ENCODE measurements at places on chromosomes 12 and 14.

GRCh38 chr14:80924365-80925103 is 17.0 kb downstream of the CEP128 start:
- no peak for ATAC-seq

DNA sequence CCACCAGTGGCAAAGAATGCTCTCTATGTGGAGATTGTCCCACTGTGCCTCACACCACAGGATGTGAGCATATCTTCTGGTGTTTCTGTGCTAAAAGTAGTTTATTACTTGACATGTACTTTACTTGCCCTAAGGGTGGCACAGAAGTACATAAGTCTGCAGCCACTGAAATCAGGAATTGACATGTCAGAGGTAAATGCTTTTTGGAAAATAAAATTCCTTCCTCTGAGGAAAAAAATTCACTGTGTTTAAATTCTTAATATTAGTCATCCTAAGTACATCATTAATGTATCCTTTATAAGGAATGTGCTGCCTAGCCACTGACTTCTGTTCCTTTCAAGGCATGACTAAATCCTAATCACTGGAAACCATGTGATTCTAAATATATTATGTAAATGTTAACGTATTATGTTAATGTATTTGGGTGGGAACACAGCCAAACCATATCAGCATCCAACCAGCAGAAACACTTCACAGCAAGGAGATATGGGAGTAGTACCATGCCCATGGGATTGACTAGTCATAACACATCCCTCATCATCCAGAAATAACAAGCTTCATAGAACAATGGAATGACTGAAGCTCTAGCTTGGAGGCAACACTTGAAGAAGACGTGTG is 239.7 kb upstream of the PPFIA2 start:
- no peak for ATAC-seq

GRCh38 chr14:97388408-97388807 is 591.2 kb downstream of the VRK1 start:
- no peak for ATAC-seq

DNA sequence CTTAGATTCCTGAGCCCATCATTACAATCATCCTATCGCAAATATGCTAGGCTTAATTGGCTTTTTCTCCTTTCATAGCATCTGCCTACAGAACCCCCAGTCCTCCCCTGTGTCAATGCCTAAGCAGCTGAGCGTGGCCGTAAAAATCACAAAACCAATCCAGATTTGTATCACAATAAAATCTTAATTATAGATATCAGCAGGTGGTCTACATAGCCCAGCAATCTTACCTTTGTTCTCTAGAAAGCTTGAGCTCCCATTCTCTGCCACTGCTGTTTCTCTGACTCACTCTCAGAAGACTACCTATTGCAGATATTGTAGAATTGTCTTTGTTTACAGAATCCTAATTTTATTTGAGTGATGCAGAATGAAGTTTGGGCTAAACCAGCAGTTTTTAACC is 37.9 kb upstream of the PPM1A start:
- ATAC-seq, result no peak

DNA sequence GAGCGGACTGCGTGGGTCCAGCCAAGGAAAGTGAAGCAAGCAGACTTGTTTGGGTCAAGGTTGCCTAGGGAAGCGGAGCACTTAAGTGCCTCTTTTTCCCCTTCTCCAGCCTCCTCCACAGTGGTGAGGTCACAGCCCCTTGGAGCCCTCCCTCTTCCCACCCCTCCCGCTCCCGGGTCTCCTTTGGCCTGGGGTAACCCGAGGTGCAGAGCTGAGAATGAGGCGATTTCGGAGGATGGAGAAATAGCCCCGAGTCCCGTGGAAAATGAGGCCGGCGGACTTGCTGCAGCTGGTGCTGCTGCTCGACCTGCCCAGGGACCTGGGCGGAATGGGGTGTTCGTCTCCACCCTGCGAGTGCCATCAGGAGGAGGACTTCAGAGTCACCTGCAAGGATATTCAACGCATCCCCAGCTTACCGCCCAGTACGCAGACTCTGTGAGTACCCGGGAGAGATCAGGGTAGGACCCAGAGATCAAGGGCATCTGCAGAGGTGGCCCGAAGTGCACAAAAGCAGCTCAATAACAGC is at the start of gene TSHR:
Gene TSHR (plus strand): TSS at position 206 of the 526 bp plus-strand sequence. CDS start 60 bp downstream, at position 266.
- ATAC-seq, result peak; percentile 22

DNA sequence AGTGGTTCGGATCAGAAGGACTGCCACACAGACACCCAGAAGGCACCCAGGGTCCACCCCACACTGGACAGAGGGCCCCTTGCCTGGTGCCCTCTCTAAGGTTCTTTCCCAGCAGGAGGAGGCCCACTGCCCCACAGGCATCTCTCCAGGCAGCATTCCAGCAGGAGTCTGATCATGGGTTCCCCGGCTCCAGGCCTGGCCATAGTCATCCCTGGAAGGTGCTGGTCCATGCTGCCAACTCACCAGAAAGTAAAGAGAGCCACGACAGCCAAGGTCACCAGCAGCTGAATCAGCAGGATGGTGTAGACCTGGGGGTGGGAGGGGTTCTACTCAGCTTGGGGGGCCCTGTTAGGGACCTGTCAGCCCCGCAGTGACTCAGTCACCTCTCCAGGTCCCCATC is 6.4 kb downstream of the FAIM2 start:
- no peak for ATAC-seq

- no peak for ATAC-seq
Observed at GRCh38 chr12:116977465-116978380, 67.0 kb downstream of the FBXW8 start.

- ATAC-seq, result peak; percentile 97
Observed at GRCh38 chr12:94459728-94460615, at the start of gene CEP83. Gene CEP83, minus strand, starts transcription at chr12:94459867. Its CDS starts 47,377 bp downstream, at chr12:94412490.

DNA sequence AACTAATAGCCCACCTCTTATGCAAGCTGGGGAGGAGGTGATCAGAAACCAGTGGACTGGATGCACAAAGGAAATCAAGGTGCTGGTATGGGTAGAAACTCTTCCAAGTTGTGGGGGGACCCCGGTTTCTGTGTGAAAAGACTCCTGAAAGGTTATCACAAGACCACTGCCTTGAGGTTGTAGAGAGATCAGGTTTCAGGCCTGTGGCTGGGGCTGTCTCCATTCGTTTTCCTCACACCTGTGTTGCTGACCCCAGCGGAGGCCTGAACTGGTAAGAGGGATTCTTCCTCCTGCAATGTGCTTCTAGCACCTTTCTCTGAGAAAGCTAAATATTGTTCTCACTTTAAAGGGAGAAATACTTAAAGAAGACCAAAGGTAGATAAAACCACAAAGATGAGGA is 9.3 kb upstream of the OR4K5 start:
- ATAC-seq, result no peak

DNA sequence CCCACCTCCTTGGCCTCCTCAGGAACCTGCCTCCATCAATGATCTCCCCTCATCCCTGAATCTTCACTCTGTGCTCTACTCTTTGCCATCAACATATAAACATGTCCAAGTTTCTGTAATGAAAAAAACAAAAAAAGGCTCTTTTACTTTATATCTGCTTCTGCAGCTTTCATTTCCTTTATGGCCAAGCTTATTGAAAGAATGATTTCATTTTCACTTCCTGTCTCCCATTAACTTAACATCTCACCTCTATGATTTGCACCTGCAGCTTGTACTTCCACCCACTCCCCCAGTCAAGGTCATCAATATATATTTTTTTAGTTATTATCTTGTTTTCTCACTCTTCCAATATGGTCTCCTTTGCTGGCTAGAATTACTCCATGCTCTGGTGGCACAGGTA is 15.6 kb upstream of the RNU6-7 start:
- no peak for ATAC-seq

DNA sequence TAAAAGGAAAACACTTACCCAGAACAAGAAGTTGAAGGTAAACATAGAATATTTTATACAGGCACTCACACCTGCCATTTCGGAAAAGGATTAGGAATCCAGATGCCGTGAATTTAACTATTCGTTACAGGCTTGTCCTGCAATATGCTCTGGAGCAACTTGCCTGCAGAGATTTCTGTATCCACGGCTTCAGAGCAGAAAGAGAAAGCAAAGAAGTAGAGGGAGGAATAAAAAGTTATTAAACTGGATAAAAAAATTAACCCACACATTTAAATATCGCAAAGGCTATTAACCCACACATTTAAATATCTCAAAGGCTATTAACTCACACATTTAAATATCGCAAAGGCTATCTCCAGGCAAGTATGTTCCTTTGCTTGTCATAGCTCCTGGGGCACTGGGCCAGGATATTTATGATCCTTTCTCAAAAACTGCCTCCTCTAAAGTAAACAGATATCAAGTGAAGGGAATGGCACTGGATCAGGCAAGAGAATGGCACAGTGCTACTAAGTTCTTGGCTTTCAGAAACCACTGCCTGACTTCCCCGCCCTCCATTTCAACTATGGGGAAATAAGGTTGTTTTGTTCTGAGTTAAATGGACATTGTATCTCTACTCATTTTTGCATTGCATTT is at the start of gene TSPAN8:
Gene TSPAN8 (minus strand): TSS at position 399 of the 633 bp plus-strand sequence. CDS start 321 bp downstream, at position 78.
- ATAC-seq, result no peak

GRCh38 chr12:31238764-31239387 is 87.1 kb downstream of the SINHCAF start:
- peak; percentile 90 for ATAC-seq
